Central memory CD4-positive, alpha-beta T cell (primary cell): ENCODE measurements at places on chromosomes 16 and 17.

- DNase-seq, result no peak
Measured at GRCh38 chr17:29576214-29577000, 7.9 kb downstream of the TP53I13 start.

GRCh38 chr17:15456972-15457722 is 10.3 kb downstream of the CDRT4 start:
- DNase-seq, result no peak

DNA sequence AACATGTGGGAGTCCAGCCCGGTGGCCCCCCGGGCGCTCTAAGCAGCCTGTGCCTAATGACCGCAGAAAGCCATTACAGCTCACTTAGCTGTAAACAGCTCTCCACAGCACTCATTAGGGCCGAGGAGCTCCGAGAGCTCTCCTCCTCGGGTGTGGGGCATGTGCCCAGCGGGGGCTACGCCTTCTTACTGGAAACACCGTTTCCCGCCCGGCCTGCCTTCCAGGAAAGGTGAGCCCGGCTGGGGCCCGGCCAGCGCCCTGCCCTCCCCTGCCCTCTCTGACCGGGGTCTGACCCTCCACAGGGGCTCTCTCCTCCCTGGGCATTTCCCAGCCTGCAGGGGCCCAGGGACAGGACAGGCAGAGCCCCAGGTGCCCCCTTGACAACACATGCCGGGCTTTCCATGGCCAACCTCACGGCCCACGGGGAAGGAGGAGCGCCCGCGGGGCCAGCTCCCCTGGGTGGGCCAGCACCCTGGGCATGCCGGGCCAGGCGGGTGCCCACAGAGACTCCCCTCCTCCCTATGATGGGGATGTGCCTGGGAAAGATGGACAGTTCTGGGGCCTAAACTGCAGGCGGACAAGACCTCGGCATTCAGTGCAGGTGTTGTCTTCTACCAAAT is 72.6 kb downstream of the SDK2 start:
- no peak for DNase-seq

DNA sequence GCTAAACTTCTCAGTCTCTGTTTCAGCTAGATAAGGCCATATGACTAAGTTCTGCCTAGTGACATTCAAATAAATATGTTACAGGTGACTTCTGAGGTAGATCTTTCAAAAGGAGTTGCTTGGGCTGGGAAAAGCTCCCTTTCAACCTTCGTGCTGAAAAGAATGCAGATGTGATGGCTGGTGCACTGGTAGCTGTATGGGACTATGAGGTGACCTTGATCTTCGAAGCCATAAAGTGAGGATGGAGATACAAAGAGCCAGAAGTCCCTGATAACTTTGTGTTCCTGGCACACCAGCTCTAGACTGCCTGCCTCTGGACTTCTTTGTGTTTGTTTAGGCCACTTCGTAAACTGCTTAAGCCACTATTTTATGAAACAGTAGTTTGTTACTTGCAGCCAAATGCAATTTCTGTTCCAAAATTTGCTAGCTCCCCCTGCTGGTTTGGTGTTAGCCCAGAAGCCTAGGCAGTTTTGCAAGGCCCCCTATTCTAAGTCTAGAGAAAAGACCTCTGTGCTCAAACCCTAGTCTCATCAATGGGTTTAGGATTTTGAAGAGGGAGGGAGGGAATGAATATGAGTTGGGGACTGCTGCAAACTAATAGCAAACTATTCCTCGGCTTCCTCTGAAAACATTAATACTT is 23.3 kb upstream of the ERCC4 start:
- no peak for DNase-seq

- no peak for DNase-seq
Measured at GRCh38 chr17:75152922-75153779, 1.2 kb downstream of the JPT1 start.

DNA sequence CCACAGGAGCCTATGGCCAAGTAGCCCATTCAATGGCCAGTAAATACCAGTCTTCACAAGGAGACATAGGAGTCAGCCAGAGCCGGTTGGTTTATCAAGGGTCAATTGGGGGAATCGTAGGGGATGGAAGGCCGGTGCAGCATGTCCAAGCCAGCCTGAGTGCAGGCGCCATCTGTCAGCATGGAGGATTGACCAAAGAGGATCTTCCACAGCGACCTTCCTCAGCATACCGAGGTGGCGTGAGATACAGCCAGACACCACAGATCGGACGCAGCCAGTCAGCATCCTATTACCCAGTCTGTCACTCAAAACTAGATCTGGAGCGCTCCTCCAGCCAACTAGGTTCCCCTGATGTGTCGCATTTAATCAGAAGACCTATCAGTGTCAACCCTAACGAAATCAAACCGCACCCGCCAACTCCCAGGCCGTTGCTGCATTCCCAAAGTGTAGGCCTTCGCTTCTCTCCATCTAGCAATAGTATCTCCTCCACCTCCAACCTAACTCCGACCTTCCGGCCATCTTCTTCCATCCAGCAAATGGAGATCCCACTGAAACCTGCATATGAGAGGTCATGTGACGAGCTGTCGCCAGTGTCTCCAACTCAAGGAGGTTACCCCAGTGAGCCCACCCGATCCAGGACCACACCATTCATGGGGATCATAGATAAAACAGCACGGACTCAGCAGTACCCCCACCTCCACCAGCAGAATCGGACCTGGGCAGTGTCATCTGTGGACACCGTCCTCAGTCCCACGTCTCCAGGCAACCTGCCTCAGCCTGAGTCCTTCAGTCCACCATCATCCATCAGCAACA is 25.0 kb downstream of the CYB561 start:
- no peak for DNase-seq

DNA sequence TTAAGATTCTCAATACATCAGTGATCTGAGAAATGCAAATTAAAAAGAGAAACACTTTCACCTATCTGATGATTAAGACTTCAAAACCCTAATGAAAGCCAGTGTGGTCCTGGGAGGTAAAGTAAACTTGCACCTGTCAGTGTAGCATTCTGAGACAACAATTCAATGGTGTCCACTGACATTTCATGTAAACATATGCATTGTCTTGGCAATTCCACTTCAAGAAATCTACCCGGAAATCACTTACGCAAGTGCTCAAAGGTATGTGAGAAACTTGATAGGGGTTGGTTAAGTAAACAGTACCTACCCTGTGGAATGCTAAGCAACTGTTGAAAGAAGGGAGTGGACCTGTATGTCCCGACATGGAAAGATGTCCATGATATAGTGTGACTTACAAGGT is 2.1 kb downstream of the ST6GALNAC1 start:
- no peak for DNase-seq

DNA sequence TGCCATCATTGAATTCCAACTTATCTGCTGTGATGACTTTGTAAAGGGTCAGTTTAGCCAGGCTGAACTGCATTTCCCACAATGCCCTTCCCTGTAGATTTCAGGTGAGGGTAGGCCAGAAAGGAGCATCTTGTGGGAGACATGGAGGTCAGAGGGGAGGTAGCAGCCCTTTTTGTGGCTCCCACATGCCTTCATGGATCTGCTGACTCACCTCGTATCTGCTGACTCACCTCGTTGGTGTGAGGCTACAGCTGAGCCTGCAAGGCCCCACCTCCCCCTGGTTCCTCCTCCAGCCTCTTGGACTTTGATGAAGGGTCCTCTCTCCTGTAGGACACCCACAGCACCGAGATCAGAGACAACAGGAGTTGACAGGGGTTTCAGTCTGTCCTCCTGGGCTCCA is 102.5 kb downstream of the SALL1 start:
- DNase-seq, result no peak

- DNase-seq, result no peak
Measured at GRCh38 chr16:2709588-2709984, 10.4 kb downstream of the PRSS27 start.

DNA sequence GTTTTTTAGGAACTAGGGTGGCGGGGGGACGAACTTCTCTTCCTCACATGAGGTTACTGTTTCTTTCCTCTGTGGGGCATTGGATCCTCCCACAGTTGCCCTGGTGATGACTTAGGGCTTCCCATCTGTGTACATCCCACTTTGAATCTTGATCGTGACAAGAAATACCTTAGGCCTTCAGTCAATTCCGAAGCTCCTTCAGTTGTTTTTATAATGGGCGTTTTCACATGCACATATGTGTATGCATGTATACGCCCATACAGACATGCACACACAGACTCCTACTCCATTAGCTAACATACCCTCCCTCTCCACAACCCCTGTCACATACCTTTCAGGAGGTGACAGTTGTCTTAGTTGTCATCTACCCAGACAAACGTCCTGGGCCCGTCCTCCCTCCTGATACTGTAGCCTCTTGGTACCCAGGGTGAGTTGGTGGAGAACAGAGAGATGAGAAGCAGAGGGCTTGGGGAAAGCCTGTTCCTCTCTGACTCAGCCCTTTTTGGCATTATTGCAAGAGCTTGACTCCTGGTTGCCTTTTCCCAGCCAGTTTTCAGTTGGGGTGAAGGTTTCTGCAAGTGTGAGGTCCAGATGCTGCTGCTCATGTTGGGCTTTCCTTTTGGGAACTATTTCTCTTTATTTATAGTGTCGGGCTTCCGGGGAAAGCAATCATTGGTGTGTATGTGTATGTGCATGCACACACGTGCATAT is 2.2 kb upstream of the AOC2 start:
- no peak for DNase-seq

- no peak for DNase-seq
Measured at GRCh38 chr16:16109453-16110110, 113.7 kb downstream of the ABCC6 start.

GRCh38 chr16:83392743-83393142 is 415.0 kb upstream of the HSBP1 start:
- DNase-seq, result no peak
